Non-pigmented ciliary epithelial cell (primary cell): ENCODE measurements at places on chromosomes 7 and 10.

DNA sequence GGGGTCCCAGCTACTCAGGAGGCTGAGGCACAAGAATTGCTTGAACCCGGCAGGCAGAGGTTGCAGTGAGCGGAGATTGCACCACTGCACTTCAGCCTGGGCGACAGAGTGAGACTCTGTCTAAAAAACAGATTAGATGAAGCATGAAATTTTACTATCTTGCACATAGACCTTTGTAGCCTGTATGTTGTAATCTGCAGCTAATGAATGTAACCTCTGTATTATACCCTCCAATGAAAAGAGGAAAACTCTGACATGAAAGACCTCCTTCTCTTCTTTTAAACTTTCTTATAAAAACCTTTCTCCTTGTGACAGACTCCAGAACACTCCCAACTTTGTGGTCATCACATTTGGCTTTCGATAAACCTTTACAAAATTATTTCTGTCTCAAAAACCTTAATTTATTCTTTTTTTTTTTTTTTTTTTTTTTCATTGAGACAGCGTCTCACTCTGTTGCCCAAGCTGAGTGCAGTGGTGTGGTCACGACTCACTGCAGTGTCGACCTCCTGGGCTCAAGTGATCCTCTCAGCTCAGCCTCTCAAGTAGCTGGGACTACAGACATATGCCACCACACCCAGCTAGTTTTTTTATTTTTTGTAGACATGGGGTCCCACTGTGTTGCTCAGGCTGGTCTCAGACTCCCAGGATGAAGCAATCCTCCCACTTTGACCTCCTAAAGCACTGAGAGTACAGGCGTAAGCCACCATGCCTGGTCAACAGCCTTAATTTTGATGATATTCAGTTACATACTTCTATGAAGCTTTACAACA is 97.4 kb downstream of the SVOPL start:
- no peak for DNase-seq

- DNase-seq = no peak
Measured at GRCh38 chr10:8054244-8054493, 319 bp upstream of the GATA3 start.

DNA sequence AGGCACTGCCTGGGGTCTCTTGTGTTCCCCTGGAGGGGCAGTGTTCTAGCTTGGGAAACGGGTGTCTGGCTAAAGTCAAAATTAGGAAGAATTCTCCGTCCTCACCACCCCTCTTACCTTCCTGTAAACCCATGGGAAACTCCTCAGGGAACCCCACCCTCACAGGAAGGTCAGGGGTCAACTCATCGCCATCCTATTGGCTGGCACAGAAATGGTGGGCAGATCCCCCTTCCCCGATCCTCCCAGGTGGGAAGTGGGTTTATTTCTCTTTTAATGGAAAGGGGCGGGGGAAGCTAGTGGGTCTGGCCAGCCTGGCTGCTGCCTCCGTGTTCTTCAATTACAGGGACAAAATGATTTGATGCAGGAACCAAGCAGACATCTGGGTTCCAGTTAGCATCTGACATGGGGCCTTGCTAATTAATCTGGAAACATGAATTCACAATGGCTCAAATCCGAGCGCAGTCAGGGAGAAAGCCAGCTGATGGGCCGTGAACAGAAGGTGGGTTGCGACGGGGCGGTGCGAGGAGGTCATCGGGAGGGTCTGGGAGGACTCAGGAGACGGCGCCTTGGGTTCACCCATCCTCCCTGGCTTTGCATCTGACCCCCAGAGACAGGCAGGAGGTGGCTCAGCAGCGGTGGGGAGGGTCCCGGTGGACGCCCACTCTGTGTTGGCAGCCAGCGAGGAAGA is 66.6 kb downstream of the SLIT1 start:
- no peak for DNase-seq

DNA sequence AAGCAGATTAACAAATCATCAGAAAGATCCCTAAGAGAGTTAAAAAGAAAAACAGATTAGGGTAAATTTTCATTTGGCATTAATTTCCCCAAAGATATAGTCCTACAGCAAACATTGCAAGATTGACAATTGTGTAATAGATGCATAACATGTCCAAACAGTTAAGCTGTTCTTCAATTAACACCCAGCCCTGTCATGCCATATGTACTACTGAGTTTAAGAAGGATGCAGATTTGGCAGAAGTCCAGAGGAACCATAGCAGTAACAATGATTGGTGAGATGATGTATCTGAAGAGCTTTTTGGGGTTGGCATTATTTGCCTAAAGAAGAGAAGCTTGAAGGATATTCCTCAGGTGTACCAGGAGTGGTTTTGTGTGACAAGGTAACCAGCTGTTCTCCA is 287.6 kb downstream of the LRMDA start:
- DNase-seq = no peak

GRCh38 chr7:47478926-47479711 is 102.8 kb downstream of the TNS3 start:
- no peak for DNase-seq

DNA sequence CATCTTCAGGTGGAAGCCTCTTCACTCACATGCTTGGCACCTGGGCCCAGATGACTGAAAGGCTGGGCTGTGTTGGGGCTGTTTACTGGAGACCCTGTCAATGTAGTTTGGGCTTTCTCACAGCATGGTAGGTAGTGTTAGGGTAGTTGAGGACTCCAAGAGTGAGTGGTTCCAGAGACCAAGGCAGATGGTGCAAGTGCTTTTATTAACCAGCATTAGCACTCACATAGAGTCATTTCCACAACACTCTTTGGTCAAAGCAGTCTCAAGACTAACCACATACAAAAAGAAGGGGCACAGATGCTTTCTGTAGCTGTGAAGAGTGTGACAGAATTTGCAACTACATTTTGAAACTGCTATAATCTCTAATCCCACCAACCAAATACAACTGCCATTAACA is 135.0 kb downstream of the RTKN2 start:
- no peak for DNase-seq

DNA sequence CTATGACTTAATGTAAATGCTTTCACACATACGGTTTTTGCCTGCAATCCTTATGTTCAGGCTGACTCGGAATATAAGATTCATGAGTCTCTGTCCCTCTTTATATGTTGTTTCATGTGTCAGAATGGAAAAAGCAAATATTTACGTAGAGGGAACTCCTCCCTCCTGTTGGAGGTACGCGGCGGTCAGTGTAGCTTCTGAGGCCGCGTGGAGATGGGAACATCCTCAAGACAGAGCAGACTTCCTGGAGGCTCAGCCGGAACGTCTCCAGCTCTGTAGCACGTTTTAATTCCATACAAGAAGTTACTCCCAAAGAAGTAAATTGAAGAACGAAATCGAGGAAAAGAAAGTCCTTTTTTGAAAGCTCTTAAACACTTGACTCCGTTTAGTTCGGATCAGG is 248.3 kb downstream of the EBF3 start:
- DNase-seq = no peak

DNA sequence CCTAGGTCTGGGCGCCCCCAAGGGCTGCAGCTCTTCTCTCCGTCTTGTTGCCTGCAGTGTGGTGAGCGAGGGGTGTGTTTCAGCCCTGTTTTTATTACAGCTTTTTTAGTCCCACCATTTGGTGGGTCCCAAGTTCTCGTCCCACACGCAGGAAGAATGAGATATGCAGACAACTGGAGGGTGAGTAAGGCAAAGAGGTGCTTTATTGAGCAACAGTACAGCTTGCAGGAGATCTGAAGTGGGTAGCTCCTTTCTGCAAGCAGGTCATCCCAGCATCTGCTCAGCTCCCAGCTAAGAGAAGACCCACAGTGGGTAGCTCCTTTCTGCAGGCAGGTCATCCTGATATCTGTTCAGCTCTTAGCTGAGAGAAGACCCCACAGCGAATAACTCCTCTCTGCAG is 28.2 kb downstream of the C10orf67 start:
- DNase-seq = no peak
